NB4 (cell line): ENCODE measurements at places on chromosomes 6 and 20.
A peak's percentile ranks its signal among the peaks of the same experiment; 100 is the strongest.

GRCh38 chr20:46027245-46027853 lies 1.7 kb upstream of the SLC12A5 start:
- peak; percentile 74 for DNase-seq

- DNase-seq = no peak
Observed at GRCh38 chr20:25273541-25274358, 25.9 kb downstream of the PYGB start.

GRCh38 chr6:38498085-38498484 lies 141.6 kb downstream of the BTBD9 start:
- no peak for DNase-seq

- DNase-seq = no peak
Observed at GRCh38 chr6:106882138-106882537, 92.4 kb downstream of the CD24 start.

- DNase-seq = no peak
Observed at GRCh38 chr6:151089978-151090377, 149.8 kb upstream of the AKAP12 start.

- DNase-seq = no peak
Observed at GRCh38 chr20:25707695-25708094, 11.0 kb upstream of the ZNF337 start.

DNA sequence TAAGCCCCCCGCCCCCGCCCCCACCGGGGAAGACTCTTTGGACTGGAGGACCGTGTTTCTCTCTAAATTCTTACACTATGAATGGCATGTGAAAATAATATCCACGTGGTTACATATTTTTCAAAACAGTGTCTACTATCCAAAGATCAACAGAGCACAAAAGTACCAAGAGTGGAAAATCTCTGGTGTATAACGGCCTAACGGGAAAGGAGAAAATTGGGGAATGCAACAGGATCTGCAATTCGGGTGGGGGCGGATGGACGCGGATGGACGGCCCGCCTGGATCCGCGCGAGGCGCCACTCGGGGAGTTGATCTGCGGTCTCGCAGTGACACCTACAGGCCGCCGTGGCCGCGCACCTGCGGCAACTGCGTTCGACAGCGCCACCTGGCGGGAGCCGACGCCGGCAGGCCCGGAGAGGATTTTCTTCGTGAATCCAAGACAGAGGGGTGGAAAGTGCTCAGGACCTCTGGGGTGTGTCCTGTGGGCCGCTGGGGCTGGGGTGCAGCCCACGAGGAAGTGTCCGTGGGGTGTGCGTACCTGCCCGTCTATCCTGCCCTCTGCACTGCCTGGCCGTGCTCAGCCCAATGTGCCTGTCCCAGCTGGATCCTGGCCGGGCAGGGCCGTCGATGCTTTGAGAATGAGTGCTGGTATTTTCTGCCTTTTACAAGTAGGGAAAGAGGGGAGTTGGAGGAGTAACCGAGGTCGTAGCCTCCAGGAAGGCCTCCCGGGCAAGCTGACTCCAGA lies 18.6 kb downstream of the ANKRD60 start:
- DNase-seq = peak; percentile 80

GRCh38 chr6:53029761-53030160 lies 34.7 kb upstream of the GSTA4 start:
- DNase-seq = no peak

DNA sequence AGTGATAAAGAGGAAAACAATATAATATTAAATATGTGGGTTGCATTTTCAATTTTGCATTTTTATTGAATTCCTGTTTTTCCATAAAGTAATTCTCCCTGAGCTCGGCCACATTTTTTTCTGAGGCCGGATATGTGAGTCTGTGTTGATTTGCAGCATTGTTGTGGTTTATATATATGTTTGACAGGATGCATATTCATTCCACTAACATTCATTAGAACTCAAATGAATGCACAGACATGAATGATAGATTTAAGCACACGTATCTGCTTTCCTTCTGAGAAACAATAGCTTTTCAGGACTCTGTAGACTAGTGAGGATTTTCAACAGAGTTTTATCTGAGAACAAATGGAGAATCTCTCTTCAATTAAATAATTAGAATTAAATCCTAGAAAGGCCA lies 10.6 kb upstream of the EXOC2 start:
- DNase-seq = no peak

GRCh38 chr6:106773522-106773921 lies 144.1 kb downstream of the QRSL1 start:
- DNase-seq = no peak

GRCh38 chr6:168640768-168641167 lies 199.8 kb downstream of the SMOC2 start:
- no peak for DNase-seq
